ENCODE measurements at places on chromosomes 7 and 10.

DNA sequence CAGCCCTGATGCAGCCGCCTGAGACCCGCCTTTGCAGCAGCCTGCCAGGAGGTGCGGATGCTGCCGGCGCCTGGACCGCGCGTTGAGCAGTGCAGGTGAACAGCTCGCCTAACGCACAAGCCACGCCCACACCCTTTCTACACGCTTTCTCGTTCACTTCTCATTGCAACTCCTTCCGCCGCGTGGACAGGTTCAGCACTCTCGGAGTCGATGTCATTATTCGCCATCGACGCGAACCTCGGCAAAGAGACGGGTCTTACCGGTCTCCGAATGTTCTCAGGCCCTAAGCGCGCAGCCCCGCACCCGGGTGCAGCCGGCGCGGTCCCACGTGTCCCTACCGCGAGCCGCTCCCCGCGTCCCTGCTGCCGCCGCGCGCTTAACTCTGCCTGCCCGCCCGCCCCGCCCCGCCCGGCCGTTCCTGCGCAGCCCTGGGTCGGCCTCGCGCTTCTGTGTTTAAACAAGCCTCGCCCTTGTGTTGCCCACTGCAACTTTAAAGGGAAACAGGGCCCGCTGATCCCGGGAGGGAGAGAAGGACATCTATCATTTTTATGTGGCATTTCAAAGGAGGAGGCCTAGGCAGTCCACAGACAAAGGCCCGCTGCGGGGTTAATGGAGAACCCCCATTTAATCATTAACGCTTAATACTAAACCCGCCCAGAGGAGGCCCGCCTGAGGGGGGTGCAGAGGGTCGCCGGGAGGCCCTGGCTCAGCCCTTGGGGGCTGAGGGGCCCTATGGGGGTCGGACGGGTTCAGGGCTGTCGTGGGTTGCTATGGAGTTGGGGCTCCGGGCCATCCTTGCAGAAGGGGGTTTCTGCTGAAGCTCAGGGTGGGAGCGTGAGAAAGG, 128.5 kb downstream of the WDR11 start:
- no peak for DNase-seq

DNA sequence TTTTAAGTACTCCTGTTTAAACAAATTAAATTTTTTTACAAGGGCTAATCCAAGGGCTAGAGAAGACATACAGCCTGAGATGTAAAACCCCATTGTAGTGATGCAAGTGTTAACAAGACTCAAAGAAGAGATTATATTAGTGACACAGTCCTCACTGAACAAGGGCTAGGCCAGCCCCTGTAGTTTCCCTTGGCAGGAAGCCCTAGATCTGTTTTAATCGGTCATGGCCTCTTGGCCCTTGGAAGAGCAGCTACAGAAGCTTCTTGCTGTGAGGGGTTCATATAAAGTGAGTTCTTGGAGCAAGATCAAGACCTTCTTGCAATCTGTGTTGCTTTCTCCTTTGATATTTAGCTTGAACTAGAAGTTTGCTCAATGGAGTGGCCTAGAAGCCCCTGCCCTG, 1339.4 kb downstream of the XPNPEP1 start:
- no peak for DNase-seq

- DNase-seq = no peak
Measured at GRCh38 chr10:59626523-59626869, 83.2 kb downstream of the SLC16A9 start.

DNA sequence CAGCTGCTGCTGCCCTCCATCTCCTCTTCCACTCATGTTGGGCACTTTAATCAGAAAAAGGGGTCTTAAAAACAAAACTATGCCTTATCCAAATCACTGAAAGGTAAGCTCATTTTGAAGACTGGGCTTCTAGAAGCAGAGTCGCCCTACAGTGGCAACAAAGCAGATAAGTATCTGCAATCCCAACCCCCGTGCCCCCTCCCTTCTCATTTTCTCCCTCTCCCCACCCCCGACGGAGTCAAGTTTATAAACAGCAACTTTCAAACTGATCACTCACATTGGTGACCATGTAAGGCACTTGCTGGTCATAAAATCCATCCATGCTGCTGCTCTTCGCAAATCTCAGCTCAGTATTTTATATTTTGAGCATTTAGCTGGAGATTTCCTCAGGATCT, 738 bp downstream of the ETV1 start:
- no peak for DNase-seq

DNA sequence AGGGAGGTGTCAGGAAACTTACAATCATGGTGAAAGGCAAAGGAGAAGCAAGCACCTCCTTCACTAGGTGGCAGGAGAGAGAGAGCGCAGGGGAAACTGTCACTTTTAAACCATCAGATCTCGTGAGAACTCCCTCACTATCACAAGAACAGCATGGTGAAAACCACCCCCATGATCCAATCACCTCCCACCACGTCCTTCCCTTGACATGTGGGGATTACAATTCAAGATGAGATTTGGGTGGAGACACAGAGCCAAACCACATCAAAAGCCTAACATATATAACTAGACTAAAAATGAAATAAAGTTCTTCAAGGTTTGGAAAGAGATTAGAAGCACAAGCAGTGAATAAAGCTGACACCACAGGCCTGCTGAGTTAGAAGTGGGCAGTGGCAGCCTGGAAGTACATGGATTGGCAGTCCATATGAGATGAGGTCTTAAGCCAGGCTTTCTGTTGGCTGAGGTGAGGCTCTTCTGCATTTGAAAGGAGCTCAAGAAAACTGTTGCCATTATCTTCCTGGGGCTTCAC, 96.4 kb upstream of the MDFIC start:
- DNase-seq = no peak

- no peak for DNase-seq
Measured at GRCh38 chr7:10780400-10780747, 193.3 kb upstream of the PHF14 start.

DNA sequence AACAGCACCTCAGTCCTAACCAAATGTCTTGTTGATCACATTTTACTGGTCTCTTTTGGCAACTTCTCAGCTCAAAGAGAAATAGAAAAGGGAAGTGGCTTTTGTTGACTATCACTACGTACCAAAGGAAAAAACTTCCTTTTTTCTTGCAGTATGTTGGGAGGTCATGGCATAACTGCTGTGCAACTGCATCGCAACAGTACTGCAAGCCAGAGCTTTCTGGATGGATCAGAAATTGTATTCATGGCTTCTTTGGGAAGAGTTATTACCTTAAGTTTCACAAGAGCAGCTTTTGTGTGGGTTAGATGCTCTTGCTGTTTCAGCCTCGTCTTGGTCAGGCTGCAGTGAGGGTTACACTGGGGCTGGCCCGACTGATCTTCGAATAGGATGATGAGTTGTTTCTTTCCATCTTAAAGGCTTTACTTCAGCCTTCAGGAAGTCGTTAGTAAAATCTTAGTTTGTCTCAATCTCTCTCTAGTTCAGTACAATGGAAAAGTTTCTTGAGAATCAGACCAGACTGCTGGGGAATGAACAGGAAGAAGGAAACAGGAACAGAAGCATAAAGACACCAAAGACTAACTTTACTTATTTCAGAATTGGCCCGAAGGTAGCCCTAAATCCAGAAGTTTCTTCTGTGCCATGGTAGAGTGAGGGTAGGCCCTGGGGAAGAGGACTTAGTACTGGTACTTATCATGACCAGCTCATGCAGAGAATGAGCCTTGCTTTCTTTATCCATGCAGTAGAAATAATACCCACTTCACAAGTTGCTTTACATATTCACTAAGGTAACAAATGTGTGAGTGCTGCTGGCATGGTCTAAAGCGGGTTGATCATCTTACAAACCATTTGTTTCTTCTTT, 153.6 kb downstream of the CELF2 start:
- no peak for DNase-seq

DNA sequence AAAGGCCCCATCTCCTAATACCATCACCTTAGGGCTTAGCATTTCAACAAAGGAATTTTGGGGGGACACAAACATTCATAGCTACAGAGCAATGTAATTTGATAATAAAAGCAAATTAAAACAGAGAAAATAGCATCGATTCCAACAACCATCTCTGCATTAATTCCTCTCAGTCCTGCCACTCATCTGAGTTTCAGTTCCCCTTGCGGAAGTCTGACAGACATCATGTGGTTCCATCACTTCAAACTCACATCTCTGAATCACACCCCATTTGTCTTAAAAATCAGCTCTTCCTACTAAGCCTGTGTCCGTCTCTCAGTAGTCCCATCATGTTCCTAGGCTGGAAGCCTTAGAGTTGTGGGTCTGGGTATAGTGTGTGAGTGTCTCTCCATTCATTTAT, 3.6 kb downstream of the ADCK2 start:
- no peak for DNase-seq

- no peak for DNase-seq
Measured at GRCh38 chr10:28594406-28594805, 61.5 kb downstream of the WAC start.
